ENCODE measurements at places on chromosomes 3 and 15.

GRCh38 chr3:31295150-31295765 lies 237.5 kb upstream of the STT3B start:
- no peak for DNase-seq

DNA sequence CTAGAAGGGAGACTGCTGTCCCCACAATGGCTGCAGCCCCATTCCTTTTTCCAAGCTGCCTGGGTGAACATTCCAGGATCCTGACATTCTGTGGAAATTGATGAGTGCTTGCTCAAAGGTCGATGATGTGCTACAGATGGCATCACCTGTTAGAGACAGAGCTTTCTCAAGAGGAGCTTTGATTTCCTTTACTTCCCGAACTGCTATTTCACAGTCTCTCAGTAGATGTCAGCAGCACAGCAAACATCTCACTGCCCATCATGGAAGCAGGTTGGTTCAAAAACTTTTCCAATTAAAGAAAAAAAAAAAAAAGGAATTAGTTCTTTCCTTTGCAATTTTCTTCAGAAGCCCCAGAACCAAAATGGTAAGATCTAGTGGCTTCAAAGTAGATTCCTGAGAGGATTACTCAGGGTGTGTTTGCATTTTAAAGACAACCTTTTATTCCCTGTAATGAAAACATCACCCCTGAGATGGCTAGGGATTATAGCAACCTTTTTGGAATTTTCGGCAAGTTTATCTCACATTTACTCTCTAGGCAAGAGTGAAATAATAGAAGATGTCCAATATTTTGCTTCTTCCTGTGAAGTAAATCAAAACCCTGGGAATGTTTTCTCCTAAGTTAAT lies 44.8 kb downstream of the POLR2M start:
- no peak for DNase-seq

- no peak for DNase-seq
These were observed 10.6 kb upstream of the TBC1D5 start for GRCh38 chr3:17752876-17753631.

- no peak for DNase-seq
These were observed 15.1 kb downstream of the RAB5A start for GRCh38 chr3:19961960-19962359.

GRCh38 chr3:183381179-183381578 lies 47.2 kb downstream of the MCF2L2 start:
- no peak for DNase-seq

DNA sequence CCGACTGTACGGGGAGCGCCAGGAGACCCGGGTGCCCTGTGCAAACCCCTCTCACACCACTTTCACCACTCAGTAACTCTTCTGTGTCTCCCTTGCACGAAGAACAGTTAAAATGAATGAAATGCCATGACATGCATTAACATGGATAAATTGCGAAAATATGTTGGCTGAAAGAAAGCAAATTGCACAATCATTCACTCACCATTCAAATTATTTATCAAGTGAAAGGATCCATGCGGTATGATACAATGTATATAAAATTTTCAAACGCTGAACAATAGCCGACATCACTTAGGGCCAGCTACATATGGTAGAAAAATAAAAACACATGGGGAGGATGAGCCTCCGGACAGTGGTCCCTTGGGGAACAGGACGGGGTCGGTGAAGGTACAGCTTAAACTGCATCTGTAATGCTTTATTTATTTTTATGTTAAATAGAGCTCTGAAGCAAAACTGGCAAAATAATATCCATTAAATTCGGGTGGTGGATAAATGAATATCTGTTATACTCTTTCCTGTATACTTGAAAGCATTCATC lies 45.9 kb downstream of the SLC12A8 start:
- no peak for DNase-seq
